ENCODE measurements at places on chromosomes 3 and 15.

GRCh38 chr3:28940530-28940929 lies 340.3 kb upstream of the RBMS3 start:
- DNase-seq = no peak

GRCh38 chr3:161691677-161692076 lies 195.1 kb downstream of the OTOL1 start:
- DNase-seq = no peak

GRCh38 chr15:48470096-48470495 lies 138.9 kb downstream of the DUT start:
- no peak for DNase-seq

- DNase-seq = no peak
These were observed 39.2 kb downstream of the SLC24A1 start for GRCh38 chr15:65660927-65661326.

Measured in naive B cell (primary cell).